ENCODE measurements at places on chromosomes 7 and 10. TPM values are rescaled to one million over a fixed set of nuclear protein-coding genes. Genes with fewer than 3 reads are reported as not detected.
A peak's percentile ranks its signal among the peaks of the same experiment; 100 is the strongest.

GRCh38 chr7:143126146-143126545 is 5.7 kb upstream of the PIP start:
- no peak overlapping the region for H3K27ac ChIP-seq
- no peak overlapping the region for H3K4me3 ChIP-seq
- no peaks in the 10 kb centered on the region for H3K27me3 ChIP-seq
- H3K4me1 ChIP-seq, result no peaks in the 10 kb centered on the region

The HECTD2 gene
- total RNA-seq, result 49.2 TPM

The SFRP4 gene
- 82.7 TPM for total RNA-seq

GRCh38 chr7:70390251-70390650 is 741.7 kb upstream of the GALNT17 start:
- no peak overlapping the region for H3K4me3 ChIP-seq
- no peak for DNase-seq
- H3K27ac ChIP-seq, result no peak overlapping the region
- peaks cover 7% of the 10 kb centered on the region for H3K4me1 ChIP-seq
- H3K36me3 ChIP-seq, result no peaks in the 10 kb centered on the region
- no peaks in the 10 kb centered on the region for H3K27me3 ChIP-seq

The PNLIPRP2 gene
- not detected for total RNA-seq

The TMEM229A gene
- total RNA-seq, result 0.55 TPM

The SFRP5 gene
- total RNA-seq, result 9.6 TPM

- no peaks in the 10 kb centered on the region for H3K27me3 ChIP-seq
- no peak for DNase-seq
- H3K27ac ChIP-seq, result no peak overlapping the region
- H3K36me3 ChIP-seq, result no peaks in the 10 kb centered on the region
- H3K4me1 ChIP-seq, result no peaks in the 10 kb centered on the region
Observed at GRCh38 chr7:41872966-41873365, 170.1 kb upstream of the INHBA start.

DNA sequence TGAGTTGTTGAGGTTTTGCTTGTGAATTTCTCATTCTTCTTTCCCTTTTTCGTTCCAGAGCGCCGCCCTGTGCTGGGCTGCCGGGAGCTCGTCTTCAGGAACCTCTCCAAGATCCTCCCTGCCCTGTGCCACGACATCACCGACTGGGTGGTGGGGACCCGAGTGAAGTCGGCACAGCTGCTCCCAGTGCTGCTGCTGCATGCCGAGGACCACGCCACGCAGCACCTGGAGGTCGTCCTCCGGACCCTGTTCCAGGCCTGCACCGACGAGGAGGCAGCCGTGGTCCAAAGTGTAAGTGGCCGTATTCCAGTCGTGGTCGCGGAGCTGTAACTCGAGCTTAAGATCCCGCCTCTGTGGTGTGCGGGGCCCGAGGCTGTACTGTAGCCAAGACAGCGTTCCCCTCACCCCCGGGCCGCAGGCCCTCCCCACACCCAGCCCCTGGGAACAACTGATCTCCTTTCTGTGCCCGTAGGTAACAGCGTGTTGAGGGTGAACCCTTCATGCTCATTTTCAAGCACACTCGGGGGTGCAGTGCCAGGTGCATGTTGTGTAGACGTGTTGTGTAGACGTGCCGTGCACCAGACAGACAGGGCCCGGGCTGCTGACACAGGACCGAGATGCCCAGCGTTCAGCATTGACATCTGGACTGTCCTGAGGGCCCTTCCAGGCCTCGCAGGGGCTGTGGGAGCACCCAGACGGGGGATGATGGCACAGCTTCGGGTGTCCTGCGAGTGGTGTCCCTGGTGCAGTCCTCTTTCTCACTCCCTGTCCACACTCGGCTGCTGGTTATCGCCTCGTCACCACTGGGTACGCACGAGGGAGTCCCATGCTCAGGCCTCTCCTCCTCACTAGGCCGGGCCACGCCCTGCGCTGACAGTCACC is 27.7 kb upstream of the PRKAR1B start:
- no peaks in the 10 kb centered on the region for H3K27me3 ChIP-seq
- peaks cover 84% of the 10 kb centered on the region for H3K36me3 ChIP-seq
- no peaks in the 10 kb centered on the region for H3K4me1 ChIP-seq
- no peak for DNase-seq
- H3K27ac ChIP-seq, result no peak overlapping the region
- no peak overlapping the region for H3K4me3 ChIP-seq

- H3K4me1 ChIP-seq, result no peaks in the 10 kb centered on the region
- DNase-seq, result no peak
- H3K36me3 ChIP-seq, result no peaks in the 10 kb centered on the region
- H3K27ac ChIP-seq, result no peak overlapping the region
- H3K4me3 ChIP-seq, result no peak overlapping the region
Observed at GRCh38 chr7:14606101-14606500, 296.4 kb downstream of the DGKB start.

- no peak for DNase-seq
- no peak overlapping the region for H3K4me3 ChIP-seq
- no peak overlapping the region for H3K27ac ChIP-seq
- H3K27me3 ChIP-seq, result no peaks in the 10 kb centered on the region
- peaks cover 4% of the 10 kb centered on the region for H3K36me3 ChIP-seq
Observed at GRCh38 chr7:77235276-77235675, 35.7 kb upstream of the FGL2 start.

GRCh38 chr10:92530421-92530820 is 43.5 kb downstream of the IDE start:
- no peaks in the 10 kb centered on the region for H3K27me3 ChIP-seq
- H3K36me3 ChIP-seq, result peaks cover 3% of the 10 kb centered on the region
- H3K27ac ChIP-seq, result no peak overlapping the region
- no peaks in the 10 kb centered on the region for H3K4me1 ChIP-seq

DNA sequence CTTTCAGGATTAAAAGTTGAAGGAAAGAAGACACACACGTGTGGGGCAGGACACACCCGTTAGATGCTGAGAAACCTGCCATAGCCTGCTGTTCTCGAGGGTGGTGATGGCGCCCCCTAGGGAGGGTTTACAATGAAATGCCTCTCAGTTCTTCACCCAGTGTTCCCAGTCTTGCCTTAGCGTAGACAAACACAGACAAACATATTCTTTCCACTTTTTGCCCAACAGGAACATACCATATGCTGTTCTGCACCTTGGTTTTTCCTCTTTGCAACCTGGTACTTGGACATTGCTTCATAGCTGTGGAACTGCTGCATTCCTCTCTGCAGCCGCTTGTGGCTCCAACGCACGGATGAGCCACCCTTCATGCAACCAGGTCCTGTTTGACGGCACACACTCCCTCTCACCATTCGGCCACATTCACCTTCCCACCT is 23.3 kb upstream of the HSPA12A start:
- no peak for DNase-seq
- no peaks in the 10 kb centered on the region for H3K27me3 ChIP-seq
- H3K36me3 ChIP-seq, result no peaks in the 10 kb centered on the region
- H3K27ac ChIP-seq, result no peak overlapping the region
- peaks cover 29% of the 10 kb centered on the region for H3K4me1 ChIP-seq

The PSMG3 gene
- total RNA-seq, result 16.3 TPM

DNA sequence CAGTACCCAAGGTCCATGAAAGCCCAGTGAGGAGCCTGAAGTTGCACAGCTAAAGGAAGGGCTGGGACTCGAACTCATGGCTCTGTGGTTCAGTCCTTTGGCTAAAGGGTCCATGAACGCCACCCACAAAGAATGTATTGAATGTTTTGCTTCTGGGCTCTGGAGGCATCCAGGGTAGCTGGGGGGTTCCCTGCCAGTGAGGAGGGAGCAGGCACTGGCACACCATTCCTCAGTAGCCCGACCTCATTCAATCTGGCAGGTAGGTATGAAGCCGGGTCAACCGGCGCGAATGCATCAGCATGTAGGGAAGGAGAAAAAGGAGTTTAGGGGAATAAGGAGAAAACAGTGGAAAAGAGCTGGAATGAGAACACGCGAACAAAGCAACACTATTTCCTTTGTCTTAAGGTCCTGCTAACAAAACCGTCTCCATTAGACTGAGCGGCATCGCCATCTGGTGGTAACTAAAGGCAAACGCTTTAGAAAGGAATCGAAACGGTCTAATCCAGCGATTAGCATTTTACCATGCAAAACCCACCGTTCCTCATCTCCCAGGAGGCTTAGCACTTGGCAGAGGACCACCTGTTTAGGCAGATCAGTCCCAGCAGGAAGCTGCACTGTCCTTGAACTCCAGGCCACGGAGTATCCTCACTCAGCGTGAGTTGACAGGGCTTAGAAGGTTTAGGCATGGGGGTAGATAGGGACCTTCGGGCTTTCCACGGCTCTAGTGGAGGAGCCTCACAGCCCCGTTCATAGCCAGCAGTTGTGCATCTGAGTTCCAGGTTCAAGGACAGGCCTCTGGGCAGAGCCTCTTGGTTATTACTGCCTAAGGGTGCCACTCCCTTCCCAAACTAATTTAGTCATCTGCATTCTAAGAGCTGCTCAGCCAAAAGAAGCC is 122.8 kb downstream of the UBE2H start:
- H3K4me1 ChIP-seq, result peaks cover 40% of the 10 kb centered on the region
- H3K27me3 ChIP-seq, result no peaks in the 10 kb centered on the region
- H3K36me3 ChIP-seq, result peaks cover 12% of the 10 kb centered on the region
- peak overlapping the region; percentile 62 for H3K27ac ChIP-seq
- DNase-seq, result peak; percentile 75

GRCh38 chr7:135207406-135208101 is 3.8 kb downstream of the WDR91 start:
- no peaks in the 10 kb centered on the region for H3K27me3 ChIP-seq
- no peak overlapping the region for H3K27ac ChIP-seq
- peaks cover 19% of the 10 kb centered on the region for H3K36me3 ChIP-seq

DNA sequence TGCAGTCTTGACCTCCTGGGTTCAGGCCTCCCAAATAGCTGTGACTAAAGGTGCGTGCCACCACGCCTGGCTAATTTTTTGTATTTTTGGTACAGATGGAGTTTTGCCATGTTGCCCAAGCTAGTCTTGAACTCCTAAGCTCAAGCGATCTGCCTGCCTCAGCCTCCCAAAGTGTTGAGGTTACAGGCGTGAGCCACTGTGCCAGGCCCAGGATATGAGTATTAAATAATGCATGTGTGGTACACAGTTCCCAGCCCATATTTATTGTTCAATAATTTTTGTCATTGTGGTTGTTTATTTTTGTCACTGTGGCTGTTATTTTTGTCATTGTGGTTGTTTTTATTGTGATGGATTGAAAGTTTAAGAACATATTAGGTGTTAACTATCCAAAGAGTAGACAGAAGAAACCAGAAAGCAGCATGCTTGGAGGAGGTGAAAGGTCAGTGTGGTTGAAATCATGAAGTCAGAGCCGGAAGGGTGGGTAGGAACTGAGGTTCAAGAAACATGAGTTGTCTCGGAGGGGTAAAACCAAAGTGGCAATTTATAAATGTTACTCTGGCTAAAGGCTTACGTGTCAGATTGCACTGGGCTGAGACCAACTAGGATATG is 45.0 kb downstream of the MRC1 start:
- no peaks in the 10 kb centered on the region for H3K4me1 ChIP-seq
- no peak overlapping the region for H3K4me3 ChIP-seq
- H3K27ac ChIP-seq, result no peak overlapping the region
- DNase-seq, result no peak
- H3K36me3 ChIP-seq, result no peaks in the 10 kb centered on the region
- no peaks in the 10 kb centered on the region for H3K27me3 ChIP-seq

- H3K4me1 ChIP-seq, result no peaks in the 10 kb centered on the region
- no peak overlapping the region for H3K27ac ChIP-seq
- DNase-seq, result no peak
- no peaks in the 10 kb centered on the region for H3K36me3 ChIP-seq
- no peak overlapping the region for H3K4me3 ChIP-seq
Observed at GRCh38 chr7:145265180-145265579, 429.3 kb upstream of the TPK1 start.

The PIK3CG gene
- 3.4 TPM for total RNA-seq

The TSPAN33 gene
- total RNA-seq, result 16.4 TPM

The NEUROD6 gene
- 10.4 TPM for total RNA-seq

GRCh38 chr7:135753616-135754413 is 5.2 kb upstream of the FAM180A start:
- H3K27me3 ChIP-seq, result no peaks in the 10 kb centered on the region
- H3K4me3 ChIP-seq, result no peak overlapping the region
- no peak for DNase-seq
- H3K27ac ChIP-seq, result no peak overlapping the region

DNA sequence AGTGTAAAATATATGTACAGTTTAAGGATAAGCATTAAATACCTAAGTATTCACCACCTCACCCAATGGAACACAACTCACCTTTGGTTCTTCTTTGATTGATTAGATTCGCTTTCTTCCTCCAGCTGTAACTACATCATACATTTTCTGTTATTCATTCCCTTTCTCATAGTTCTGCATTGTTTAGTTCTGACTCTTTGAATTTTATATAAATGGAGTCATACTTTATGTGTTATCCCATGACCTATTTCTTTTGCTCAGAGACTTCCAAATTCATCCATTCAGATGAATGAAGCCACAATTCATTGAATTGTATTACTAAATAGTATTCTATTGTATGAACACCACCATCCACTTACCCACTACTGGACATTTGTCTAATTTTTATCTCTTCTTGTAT is 12.3 kb downstream of the THNSL1 start:
- H3K27me3 ChIP-seq, result no peaks in the 10 kb centered on the region
- no peak for DNase-seq
- H3K36me3 ChIP-seq, result no peaks in the 10 kb centered on the region
- H3K4me1 ChIP-seq, result no peaks in the 10 kb centered on the region
- no peak overlapping the region for H3K27ac ChIP-seq
- no peak overlapping the region for H3K4me3 ChIP-seq

DNA sequence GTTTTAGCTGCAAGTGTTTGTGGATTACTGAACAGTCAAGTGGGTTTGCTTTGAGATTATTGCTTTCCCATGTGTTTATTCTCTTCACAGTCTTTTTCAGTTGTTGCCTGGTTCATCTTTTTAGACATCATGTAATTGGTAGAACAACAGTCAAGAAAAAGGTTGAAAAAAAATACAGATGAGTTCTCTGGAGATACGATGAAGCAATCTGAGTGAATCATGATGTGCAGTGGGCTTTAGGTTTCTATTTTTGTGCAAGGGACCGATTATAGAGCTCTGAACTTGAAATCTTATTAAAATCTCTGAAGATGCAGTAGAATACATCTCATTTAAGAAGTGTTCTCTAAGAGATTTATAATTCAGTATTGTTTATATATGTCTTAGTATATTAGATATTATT is 145.7 kb downstream of the SDK1 start:
- H3K36me3 ChIP-seq, result no peaks in the 10 kb centered on the region
- no peaks in the 10 kb centered on the region for H3K27me3 ChIP-seq
- H3K4me1 ChIP-seq, result no peaks in the 10 kb centered on the region
- H3K4me3 ChIP-seq, result no peak overlapping the region
- H3K27ac ChIP-seq, result no peak overlapping the region
- no peak for DNase-seq

The RBP3 gene
- total RNA-seq, result not detected

GRCh38 chr10:101291331-101292193 is 62.3 kb upstream of the LBX1 start:
- H3K4me1 ChIP-seq, result peaks cover 53% of the 10 kb centered on the region
- H3K27ac ChIP-seq, result peak overlapping the region; percentile 75
- no peak for DNase-seq

DNA sequence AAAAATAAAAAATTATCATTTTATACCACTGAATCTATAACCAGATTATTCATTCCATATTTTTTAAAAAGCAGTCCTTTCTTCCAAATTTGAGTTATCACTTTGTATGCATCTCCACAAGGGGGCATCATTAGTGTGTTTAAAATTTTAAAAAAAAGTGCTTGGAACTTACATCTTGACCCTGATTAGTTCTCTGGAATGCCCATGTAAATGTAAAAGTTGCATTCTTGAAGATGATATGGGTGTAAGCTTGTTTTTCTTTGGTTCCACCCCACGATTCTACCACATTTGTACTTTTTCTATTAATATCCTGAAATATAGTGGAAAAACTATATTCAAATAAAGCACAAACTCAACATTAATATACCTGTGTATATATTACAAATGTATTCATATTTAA is 144.9 kb downstream of the ELAPOR2 start:
- H3K27me3 ChIP-seq, result no peaks in the 10 kb centered on the region
- H3K36me3 ChIP-seq, result no peaks in the 10 kb centered on the region
- no peaks in the 10 kb centered on the region for H3K4me1 ChIP-seq
- DNase-seq, result peak; percentile 14
- no peak overlapping the region for H3K27ac ChIP-seq

- no peak overlapping the region for H3K4me3 ChIP-seq
Observed at GRCh38 chr10:37566332-37566731, 291.1 kb downstream of the ZNF248 start.

The LRIT2 gene
- total RNA-seq, result not detected

All from spinal cord (tissue), 10 donors.